H4 (cell line): ENCODE measurements at places on chromosomes 4 and X. TPM values are rescaled to one million over a fixed set of nuclear protein-coding genes. Genes with fewer than 3 reads are reported as not detected.

DNA sequence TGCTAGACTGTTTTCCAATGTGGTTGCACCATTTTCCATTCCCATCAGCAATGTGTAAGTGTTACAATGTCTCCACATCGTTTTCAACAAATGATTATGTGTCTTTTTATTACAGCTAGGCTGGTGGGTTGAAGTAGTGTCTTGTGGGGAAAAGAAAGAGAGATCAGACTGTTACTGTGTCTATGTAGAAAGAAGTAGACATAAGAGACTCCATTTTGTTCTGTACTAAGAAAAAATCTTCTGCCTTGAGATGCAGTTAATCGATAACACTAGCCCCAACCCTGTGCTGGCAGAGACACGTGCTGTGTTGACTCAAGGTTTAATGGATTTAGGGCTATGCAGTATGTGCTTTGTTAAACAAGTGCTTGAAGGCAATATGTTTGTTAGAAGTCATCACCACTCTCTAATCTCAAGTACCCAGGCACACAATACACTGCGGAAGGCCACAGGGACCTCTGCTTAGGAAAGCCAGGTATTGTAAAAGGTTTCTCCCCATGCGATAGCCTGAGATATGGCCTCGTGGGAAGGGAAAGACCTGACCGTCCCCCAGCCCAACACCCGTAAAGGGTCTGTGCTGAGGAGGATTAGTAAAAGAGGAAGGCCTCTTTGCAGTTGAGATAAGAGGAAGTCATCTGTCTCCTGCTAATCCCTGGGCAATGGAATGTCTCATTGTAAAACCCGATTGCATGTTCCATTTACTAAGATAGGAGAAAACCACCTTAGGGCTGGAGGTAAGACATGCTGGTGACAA lies 23.0 kb upstream of the UGT2B15 start:
- no peak for DNase-seq

DNA sequence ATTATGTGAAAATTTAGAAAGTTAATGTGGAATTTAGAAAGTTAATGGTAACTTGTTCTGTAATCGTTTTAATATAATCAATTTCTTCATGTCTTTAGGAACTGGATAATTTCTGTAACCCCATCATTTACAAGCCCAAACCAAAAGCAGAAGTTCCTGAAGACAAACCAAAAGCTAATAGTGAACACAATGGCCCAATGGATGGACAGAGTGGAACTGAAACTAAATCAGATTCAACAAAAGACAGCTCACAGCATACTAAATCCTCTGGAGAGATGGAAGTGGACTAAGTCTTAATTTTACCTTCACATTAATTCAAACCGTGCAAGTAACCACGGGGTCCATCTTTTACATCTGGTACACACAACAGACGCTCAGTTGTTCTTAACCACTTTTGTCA lies 48.1 kb upstream of the PLK4 start:
- DNase-seq = no peak

DNA sequence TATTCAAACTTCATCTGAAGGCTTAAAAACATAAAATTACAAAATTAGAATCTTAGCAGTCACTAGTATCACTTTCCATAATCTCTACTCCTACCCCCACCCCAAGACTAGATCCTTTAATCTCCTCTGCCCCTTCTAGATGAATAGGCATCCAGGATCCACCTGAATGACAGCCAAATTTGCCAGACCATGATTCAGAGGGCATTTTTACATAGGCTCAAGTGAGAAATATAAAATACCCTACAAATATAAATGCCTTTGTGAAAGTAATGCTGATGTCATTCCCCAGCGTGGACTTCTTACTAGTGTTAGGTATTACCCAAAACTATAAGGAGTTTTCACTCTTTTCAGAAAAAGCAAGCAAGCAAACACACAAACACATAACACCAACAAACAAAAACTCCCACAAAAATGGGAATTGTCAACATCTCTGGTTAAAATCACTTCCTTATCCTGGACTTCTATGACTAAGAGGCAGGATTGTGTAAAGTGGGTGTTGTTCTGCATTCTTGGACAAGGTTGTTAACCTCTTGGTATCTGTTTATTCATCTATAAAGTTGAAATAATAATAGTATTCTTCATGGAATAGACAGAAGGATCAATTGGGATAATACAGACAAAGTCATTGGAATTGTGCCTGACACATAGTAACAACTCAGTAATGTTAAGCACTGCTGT lies 51.3 kb upstream of the TMPRSS11F start:
- peak; percentile 24 for DNase-seq

The CLDN34 gene
- not detected in 2 replicates for total RNA-seq

The RTL5 gene
- total RNA-seq = 0.48 and 0.90 TPM in 2 replicates
